ENCODE measurements at places on chromosomes 6 and 20.

DNA sequence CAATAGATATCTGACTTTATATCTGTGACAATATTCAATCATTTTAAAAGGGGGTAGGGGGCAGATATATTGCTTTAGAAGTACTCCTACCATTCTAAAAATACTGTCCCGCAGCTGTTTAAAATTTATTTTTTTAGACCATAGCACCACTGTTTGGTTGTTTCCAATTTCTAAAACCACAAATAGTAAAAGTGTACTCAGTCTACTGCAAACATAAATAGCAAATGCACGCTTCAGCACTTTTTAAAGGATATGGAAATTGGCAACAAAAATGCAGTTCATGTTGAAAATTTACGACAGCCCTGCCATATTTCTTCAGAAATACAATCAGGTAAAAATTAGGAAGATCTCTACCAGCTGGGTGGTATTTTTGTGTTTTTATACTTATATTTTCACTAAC is 132.0 kb upstream of the RUNX2 start:
- DNase-seq: no peak

GRCh38 chr6:137707590-137708360 is 159.3 kb upstream of the TNFAIP3 start:
- DNase-seq: peak; percentile 62

DNA sequence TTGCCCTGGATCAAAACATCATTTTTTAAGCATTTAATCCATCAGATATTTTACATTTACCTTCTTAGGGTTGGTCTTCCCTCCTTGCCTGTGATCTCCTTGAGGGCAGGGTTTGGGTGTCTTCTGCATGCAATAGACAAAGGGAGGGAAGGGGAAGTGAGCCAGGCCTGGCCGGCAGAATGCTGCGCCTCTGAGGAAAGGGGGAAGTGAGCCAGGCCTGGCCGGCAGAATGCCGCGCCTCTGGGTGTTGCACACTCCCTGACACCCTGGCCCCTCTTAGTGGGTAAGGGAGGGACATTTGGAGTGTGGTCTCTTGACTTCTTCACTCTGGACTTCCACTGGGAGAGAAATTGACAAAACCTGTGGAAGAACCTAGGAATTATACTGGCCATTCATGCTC is 12.4 kb downstream of the PSMF1 start:
- DNase-seq: peak; percentile 31

DNA sequence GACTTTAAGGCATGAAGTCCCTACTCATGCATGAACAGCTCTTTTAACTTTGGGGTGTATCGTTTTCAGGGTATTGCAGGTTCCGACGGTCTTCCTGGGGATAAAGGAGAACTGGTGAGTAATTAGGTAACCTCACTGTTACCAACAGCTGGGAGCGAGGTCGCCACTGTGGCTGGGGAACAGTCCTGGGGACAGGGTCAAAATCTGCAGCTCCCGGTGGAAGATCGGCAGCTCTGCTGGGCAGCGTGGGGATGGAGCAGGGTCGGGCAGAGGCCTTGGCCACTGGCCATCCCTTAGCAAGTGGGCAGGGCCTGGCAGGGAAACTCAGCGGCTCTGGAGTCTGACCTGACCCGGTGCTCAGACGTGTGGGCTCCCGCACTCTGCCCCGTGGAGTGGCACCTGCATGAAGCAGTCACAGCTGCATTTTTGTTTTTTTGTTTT is 16.1 kb downstream of the COL9A3 start:
- no peak for DNase-seq

- no peak for DNase-seq
These were observed 97.2 kb downstream of the KIF16B start for GRCh38 chr20:16476032-16476431.

DNA sequence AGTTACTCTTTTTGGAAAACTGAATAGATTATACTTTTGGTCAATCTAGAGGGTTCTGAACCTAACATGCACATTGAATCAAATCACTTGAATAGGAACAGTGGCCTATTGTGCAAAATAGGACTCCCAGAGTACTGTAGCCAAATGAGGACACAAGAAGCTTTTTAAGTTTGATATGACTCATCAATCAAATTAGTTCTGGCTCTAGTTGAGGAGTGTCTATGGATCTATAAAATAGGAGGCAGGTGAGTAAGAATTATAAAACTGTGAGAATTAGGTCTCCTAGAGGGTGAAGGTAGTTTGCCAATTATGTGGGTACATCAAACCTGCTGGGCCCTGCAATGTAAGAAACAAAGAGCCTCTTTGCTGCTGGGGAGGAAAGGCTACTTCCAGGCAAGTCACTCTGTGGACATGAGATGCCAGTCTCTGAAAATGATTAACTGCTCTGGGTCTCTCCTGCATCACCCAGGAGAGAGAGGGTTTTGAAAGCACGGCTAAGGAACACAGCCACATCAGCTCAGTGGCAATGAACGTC is 112.3 kb downstream of the RCAN2 start:
- DNase-seq: peak; percentile 10

GRCh38 chr6:110683241-110683640 is 132.0 kb downstream of the CDK19 start:
- DNase-seq: no peak

DNA sequence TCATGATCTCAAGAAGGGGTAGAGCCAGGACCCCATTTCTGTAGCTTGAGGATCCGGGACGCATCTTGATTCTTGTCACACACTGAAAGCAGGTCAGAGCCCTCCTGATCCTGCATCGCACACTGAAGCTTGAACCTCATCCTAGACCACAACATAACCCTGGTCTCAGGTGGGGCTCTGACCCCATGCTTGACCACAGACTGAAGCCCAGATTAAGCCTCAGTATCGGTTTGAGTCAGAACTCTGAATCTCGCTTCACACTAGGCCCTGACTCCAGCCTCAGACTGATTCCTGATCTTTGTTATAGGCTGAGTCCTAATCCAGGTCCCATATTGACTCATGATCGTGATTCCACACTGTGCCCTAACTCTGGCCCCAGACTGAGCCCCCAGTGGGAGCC is 8.5 kb upstream of the RSPO4 start:
- no peak for DNase-seq

- DNase-seq: no peak
These were observed 10.3 kb downstream of the KIF25 start for GRCh38 chr6:168007592-168008338.

DNA sequence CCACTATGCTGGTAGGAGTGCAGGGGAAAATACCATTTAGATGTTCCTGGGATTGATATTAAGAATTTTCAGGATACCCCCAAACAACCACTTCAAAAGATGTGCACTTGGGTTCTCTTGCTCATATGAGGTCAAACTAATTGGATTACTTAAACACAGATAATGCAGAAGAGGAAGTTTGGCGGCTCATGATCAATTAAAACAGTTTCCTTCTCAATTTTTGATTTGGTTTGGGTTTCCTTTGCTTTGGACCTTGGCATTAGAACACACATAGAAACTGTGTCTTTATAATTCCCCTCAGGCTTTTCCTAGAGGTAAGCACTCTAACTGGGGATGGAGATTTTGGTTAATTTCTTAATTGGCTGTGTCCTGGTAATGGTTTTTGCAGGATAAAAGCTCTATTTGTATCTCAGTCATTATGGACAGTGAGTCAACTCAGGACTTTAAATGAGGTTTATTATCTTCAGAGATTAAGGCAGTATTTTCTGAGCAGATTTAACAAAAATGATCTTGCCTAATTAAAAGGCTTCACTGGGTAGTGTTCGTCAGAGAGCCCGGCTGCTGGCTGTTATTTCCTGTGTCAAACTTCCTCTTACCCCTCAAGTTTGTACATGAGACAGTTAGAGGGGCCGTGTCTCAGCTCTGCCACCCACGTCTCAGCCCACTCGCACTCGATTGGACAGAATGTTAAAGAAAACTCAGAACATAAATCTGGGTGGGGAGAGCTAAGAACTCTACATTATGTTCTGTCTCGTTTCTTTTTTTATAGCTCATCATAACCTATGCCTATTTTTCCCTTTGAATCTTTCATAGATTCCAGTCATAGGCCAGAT is 50.3 kb upstream of the PREP start:
- DNase-seq: peak; percentile 9

DNA sequence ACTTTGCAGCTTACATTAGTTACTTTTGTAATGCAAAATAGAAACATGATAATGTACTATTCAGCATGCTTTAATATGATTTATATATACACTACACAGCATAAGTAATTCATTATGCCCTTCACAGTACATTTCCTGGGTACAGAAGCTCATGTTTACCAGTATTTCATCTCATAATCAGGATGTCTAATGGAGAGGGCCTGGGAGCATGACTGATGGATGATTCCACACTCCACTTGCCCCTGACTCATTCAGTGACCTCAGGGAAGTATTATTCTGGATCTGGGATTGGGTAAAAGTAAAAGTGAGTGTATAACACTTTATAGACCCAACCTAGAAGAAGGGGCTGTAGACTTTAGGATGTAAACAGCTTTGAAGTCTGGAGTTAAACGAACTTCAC is 31.4 kb upstream of the BACH2 start:
- DNase-seq: no peak

DNA sequence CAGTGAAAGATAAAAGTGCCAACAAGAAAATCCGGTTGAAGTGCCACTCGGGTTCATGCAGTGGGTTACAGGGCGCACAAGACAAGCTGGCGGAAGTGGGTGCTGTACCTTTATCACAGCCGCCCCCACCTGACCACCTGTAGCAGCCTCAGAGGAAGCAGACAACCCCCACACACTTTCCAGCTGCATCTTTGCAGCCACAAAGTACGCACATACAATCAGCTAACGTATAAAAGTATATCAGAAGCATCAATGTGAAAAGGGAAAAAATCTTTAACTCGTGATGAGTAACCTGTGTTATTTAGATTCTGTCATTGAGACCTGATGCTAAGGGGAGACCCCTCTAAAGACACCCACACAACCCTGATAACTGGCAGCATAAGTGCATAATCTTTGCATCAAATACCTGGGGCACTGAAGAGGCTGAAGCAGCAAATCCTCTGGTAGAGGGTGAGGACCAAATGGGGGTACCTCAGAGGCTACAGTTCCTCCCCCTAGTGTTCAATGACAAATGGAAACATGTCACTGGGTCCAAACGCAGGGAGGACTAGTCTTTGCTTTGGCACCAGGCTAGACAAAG is 22.1 kb downstream of the BACH2 start:
- no peak for DNase-seq

Data from hippocampal formation (tissue), 2 donors.